ENCODE measurements at places on chromosomes 3 and 15. TPM values are rescaled to one million over a fixed set of nuclear protein-coding genes. Genes with fewer than 3 reads are reported as not detected.

The DLL4 gene
- total RNA-seq, result 3.8 TPM

The TIGIT gene
- total RNA-seq, result not detected

The ACAN gene
- total RNA-seq, result not detected

The TLR9 gene
- not detected for total RNA-seq

The SLC28A1 gene
- total RNA-seq, result 0.08 TPM

The RTP2 gene
- total RNA-seq, result not detected

The CPN2 gene
- total RNA-seq, result not detected

The STAC gene
- total RNA-seq, result not detected

The GABPB1 gene
- total RNA-seq, result 35.3 TPM

The SHF gene
- total RNA-seq, result 8.6 TPM

The AADACL2 gene
- not detected for total RNA-seq

The TM4SF1 gene
- 369 TPM for total RNA-seq

The ONECUT1 gene
- total RNA-seq, result not detected

The TP63 gene
- total RNA-seq, result not detected

The MST1R gene
- total RNA-seq, result 60.3 TPM

The ZBBX gene
- not detected for total RNA-seq

DNA sequence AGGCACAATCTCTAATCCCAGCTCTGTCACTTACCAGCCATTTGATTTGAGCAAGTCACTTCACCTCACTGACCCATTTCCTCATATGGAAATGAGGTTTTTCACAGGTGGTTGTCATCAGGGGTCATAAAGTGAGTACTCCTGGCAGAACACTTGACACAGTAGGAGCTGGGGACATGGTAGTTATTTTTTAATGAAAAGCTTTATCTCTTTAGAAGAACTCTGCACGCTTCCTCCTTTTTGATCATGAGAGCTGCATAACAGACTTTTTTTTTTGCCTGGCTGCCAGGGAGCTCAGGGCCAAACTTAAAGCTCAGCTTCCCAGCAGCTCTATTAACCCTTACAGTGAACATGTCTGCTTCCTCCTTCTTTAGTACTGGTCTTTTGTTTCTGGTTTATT is 8.4 kb downstream of the VWA5B2 start:
- DNase-seq, result no peak

GRCh38 chr3:45807681-45808540 is 11.6 kb upstream of the SLC6A20 start:
- DNase-seq, result no peak

DNA sequence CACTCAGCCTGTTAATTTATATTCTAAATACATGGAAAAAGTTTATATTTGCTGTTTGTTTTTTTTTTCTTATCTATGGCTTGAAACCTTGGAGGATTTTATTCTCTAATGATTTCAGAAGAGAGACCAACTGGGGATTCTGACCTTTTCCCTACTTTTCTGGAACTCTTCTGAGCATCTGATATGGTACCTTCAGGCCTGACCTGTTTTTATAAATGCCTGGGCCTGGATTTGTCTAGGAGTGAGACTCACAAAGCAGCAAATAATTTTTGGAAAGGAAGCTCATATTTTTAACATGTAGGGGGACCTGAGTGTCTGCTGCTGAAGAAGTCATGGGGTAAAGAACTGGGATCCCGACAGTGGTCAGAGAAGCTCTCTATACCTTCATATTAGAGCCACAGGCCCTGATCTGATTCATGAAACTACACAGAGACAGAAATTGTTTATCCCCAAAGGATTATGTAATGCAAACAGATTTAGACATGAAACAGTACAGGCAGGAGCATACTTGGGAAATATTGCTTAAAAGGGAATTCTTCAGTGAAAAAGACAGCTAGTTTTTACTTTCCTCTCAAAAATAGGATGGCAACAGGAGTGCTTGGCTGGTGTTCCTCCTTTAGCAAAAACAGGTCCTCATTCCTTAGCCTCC is 15.9 kb downstream of the PPM1L start:
- DNase-seq, result no peak

- DNase-seq, result no peak
Observed at GRCh38 chr3:149315694-149316093, 17.7 kb downstream of the TM4SF18 start.

DNA sequence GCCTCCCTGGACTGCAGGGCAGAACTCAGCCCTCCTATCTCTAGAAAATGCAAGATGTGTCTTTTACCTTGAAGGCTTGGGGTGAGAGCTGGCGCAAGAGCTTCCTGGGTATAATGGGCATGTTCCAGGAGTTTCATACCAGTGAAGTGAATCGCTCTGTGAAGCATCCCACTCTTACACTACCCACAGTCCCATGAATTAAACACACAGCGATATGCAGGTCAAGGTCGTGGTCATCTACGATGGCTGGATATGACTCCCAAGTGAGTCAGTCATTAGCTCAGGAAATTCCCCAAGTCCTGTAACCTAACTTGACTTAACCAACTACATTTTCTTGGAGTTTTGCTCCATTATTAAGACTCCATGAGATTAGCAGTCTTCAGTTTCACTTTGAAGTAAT is 439.7 kb downstream of the NTRK3 start:
- no peak for DNase-seq

GRCh38 chr15:74046275-74046674 is 36.1 kb downstream of the GOLGA6A start:
- no peak for DNase-seq

GRCh38 chr15:28110481-28110881 is 11.4 kb upstream of the OCA2 start:
- DNase-seq, result no peak

DNA sequence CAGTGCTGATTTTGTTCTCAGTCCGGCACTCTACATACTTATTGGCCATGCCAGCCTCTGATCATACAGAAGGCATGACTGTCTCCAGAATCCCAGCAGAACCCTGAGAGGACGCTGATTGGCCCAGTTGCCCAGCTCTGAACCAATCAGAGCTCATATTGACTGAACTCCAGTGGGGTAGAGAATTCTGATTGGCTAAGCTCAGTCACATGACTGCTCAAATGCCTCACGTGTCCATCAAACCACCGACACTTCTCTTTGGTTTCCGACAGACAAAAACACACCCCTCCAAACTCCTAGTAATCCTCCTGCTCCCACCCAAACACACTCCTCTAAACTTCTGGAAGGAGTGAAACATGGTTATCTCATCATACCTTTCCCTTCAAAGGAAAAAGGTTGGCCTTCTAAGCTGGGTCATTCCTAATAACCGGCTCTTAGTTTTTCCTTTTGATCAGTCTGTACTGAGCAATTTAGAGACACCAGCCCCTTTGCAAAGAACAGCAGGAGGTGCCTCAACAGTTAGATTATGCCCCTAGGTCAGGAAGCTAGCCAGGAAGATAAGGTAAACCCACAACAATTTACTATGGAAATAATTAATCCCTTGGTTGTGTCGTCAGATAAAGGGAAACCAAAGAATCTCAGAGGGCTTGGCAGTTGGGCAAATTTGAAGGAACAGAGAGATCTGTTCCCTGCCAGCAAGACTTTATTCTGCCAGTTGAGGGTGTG is 187.8 kb downstream of the TLE3 start:
- no peak for DNase-seq

DNA sequence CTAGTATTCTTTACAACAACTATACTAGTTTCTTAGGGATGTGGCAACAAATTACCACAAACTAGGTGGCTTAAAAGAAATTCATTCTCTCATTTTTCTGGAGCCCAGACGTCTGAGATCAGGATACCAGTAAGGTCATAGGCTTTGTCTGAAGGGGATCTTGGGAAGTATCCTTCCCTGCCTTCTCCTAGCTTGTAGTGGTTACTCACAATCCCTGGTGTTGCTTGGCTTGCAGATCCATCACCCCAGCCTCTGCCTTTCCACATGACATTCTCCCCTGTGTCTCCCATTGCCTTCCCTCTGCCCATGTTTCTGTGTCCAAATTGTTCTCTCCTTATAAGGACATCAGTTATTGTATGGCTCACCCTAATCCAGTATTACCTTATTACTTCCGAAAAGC is 24.3 kb upstream of the CLDN1 start:
- no peak for DNase-seq

DNA sequence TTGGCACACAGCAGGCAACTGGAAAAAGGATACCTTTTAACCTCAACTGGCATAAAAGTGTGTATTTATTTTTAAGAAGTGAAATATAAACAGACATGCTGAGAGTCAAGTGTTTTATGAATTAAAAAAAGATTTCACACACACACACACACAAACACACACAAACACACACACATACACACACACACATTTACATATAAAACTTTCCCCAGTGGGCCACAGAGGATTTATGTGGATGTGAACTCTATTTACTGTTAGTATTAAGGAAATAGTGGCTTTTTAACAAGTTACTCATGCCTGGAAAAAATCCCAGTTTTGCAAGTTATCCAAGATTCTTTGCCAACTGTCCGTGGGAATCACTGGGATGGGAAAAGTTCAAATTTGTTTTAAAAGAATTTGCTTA is 725.9 kb upstream of the NR2F2 start:
- DNase-seq, result no peak

GRCh38 chr3:170532573-170532972 is 53.3 kb downstream of the SLC7A14 start:
- no peak for DNase-seq

- no peak for DNase-seq
Observed at GRCh38 chr3:149089395-149089794, 3.1 kb upstream of the HLTF start.

- no peak for DNase-seq
Observed at GRCh38 chr3:45868213-45868612, 18.1 kb upstream of the CCR9 start.

- no peak for DNase-seq
Observed at GRCh38 chr3:155956508-155957411, 86.3 kb downstream of the GMPS start.

- no peak for DNase-seq
Observed at GRCh38 chr3:22231061-22231460, 480.1 kb upstream of the ZNF385D start.

- peak; percentile 26 for DNase-seq
Observed at GRCh38 chr15:32700501-32701150, 17.2 kb upstream of the GREM1 start.

DNA sequence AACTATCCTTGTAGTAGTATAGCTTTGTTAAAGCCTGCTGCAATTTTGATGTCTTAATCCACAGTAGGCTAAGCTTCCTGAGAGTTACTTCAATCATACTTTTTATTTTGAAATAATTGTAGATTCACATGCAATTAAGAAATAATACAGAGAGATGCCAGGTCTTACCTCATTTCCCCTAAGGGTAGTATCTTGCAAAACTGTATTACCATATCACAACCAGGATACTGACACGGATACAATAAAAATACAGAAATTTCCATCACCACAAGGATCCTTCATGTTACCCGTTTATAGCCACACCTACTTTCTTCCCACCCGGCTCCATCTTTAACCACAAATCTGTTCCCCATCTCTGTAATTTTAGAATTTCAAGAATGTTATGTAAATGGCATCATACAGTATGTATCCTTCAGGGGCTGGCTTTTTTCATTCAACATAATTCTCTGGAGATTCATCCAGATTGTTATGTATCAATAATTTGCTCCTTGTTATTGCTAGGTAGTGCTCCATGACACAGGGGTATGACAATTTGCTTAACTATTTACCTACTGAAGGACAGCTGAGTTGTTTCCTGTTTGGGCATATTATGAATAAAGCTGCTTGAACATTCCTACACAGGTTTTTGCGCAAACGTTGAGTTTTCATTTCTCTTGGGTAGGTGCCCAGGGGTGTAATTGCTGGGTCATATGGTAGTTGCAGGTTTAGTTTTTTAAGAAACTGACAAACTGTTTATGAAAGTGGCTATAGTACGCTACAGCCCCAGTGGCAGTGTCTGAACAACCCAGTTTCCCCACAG is 21.6 kb downstream of the BDH1 start:
- no peak for DNase-seq

- no peak for DNase-seq
Observed at GRCh38 chr15:101242160-101242998, 9.5 kb downstream of the CHSY1 start.

DNA sequence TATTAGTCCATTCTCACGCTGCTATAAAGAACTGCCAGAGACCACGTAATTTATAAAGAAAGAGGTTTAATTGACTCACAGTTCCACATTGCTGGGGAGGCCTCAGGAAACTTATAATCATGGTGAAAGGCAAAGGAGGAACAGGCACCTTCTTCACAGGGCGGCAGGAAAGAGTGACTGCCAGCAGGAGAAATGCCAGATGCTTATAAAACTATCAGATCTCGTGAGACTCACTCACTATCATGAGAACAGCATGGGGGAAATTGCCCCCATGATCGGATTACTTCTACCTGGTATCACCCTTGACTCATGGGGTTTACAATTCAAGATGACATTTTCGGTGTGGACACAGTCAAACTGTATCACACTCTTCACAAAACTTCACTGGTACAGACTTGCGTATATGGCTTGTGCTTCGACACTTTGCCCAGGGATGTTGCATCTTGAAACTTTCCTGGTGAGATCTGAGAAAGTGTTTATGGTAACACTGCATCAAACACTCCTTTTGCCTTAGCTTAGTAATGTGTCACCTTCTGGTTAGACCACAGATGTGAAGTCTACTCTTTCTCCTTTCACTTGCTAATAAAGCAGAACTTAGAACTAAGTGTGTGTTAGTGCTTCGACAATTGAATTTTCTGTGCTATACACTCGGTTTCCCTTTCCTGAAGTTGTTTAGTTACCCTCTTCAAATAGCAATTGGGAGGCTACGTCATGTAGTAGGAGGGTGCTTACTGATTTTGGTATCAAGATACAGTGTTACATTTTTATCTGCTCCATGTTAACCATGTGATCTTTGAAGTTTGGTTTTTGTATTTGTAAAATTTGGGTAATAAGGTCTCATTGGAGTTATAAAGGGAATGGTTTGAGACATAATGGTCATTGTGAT is 185.7 kb downstream of the LPP start:
- DNase-seq, result no peak

GRCh38 chr3:78825858-78826215 is 942.0 kb downstream of the ROBO1 start:
- DNase-seq, result no peak

- no peak for DNase-seq
Observed at GRCh38 chr15:89822026-89822425, 7.4 kb upstream of the ANPEP start.

GRCh38 chr3:190446573-190447279 is 3.0 kb downstream of the TMEM207 start:
- no peak for DNase-seq
